ENCODE measurements at places on chromosomes 3 and 15.

GRCh38 chr3:68861521-68861920 lies 70.8 kb downstream of the TAFA4 start:
- DNase-seq, result no peak

GRCh38 chr3:50573566-50574443 lies 4.5 kb downstream of the HEMK1 start:
- DNase-seq, result no peak

GRCh38 chr3:25945836-25946235 lies 155.9 kb downstream of the OXSM start:
- DNase-seq, result no peak

DNA sequence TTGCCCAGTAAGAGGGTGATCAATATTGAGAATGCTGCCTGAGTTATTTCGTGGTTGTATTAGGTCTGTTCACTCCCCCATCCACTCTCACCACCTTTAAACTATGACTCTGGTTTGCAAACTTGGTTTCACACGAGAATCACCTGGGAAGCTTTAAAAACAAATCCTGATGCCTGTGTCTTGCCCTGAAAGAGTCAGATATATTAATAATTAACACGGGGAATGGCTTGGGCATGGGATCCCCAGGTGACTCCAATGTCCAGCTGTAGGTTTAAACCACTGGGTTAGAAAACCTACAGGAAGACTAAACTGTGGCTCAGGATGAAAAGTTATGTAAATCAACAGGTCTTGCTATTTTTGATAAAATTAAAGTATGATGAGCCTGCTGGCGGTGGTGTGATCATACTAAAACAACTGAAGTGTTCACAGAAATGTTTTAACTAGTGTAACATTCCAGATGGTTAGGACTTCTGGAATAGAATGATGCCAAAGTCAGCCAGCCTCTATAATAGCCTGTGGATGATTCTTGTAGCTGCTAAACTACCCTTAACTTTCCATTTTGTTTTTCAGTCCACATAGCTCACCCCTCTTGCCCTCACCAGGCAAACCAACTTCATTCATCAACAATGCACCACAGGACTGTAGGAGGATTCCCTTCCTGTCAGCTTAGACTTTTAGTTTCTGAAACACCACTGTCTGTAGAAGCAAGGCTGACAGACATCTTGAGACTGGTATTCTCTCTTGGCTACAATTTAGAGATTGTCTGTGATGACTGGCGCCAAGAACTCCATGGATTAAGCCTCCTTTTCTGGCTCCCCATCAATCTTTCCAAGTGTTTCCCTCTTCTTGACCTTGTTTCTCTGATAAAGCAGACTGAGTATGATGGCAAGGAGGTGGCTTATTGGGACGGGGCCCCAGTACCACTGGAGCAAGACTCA lies 119.1 kb upstream of the ADAMTS9 start:
- no peak for DNase-seq

DNA sequence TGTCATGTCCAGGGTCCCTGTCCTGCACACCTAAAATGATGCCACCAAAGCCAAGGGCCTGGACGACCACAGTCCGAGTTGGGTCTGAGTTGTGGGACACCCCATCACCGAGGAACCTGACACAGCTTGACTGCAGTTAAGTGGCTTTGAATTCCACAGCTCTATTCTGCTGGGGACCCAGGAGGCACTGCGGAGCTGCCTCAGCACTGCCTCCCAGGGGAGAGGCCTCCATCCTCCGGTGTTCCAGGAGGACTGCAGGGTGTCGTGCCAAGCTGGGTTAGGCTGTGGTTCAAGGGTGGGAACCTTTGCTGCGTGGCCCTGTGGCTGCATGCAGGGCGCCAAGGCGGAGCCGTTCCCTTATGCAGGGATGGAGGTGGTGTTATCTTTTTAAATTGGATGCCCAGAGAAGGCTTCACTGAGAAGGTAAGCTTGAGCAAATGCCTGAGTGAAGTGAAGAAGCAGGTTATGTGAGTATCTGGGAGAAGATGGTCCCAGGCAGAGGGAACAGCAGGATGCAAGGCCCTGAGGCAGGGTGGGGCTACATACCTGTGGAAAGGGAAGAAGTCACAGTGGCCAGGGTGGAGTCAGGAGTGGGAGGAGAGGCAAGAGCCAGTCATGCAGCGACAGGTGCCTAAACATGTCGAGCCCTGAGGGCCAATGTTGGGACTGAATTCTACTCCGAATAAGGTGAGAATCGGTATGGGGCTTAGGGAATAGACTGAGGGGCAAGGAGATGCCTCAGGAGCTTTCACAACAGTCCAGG lies 144.8 kb downstream of the TPRA1 start:
- no peak for DNase-seq

All from cardiac fibroblast (primary cell).